Stimulated activated CD4-positive, alpha-beta T cell treated with anti-CD3 and anti-CD28 coated beads, Interleukin-1b, Interleukin-23, amount 100 ng/mL, for 4 hours (primary cell): ENCODE measurements at places on chromosomes 12 and 14.

- DNase-seq = no peak
Measured at GRCh38 chr12:109952873-109953272, 43.3 kb downstream of the GIT2 start.

GRCh38 chr12:92488735-92489134 is 214.1 kb upstream of the PLEKHG7 start:
- DNase-seq = no peak

- DNase-seq = no peak
Measured at GRCh38 chr12:12379831-12380730, 23.2 kb downstream of the BORCS5 start.

DNA sequence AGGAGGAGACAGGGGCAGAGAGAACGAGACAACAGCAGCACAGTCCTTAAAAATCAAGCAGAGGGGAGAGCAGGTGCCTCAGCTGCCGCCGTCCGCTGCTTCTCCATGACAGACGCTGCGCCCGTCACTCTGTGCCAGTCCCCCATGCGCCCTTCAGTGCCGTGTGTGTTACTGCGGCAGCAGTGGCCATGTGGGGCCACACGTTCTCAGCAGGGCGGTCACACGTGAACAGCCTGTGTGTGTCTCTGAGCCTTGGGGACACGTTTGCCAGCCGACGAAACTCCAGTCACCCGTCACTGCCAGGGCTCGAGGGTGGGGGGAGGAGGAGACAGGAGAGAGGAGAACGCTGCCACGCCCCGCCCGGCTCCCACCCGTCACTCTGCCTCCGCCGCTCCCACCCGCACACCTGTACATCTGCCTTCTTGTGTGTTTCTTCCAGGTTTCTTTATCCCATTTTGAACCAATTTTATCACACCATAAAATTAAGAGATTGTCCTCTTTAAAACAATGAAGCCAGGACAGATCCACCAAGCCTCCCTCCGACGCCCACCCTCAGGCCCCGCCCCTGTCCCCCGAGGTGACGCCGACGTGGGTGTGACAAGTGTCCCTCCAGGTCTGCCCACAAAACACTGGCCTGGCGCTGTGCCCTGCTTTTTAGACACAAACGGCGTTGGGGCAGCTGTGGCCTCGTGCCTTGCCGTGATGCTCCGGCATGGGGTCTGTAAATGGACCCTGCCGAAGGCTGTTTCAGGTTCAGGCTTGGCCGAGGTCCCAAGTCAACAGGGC is 58.2 kb downstream of the GALNT9 start:
- no peak for DNase-seq

GRCh38 chr14:62657376-62657775 is 387.9 kb downstream of the KCNH5 start:
- no peak for DNase-seq

- no peak for DNase-seq
Measured at GRCh38 chr12:113405694-113406093, 2.0 kb upstream of the SDS start.

DNA sequence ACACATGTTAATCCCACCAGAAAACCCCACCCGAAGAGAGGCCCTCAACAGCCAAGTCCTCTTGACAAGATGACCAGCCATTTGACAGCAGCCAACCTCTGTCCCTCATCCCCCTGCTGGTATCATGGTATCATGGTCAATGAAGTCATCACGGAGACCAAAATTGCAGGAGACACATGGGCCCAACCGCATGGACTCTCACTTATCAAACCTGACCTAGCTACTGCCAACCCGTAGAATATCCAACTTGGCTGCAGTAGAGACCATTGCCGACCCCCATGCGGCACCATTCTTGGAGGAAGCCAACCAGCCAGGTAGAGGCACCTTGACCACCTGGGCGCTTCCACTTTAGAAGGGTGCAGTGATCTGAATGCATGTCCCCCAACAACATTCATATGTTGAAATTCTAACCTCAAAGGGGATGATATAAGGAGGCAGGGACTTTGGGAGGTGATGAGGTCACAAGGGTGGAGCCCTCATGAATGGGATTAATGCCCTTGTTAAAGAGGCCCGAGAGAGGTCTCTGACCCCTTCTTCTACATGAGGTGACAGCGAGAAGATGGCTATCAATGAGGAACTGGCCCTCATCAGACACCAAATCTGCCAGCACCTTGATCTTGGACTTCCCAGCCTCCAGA is 33.3 kb downstream of the DIO3 start:
- DNase-seq = no peak

- DNase-seq = no peak
Measured at GRCh38 chr14:66085224-66085623, 400.9 kb upstream of the CCDC196 start.
